AG09309 (cell line): ENCODE measurements at places on chromosomes 16 and 17.

- no peak for DNase-seq
These were observed 24.7 kb downstream of the SOCS3 start for GRCh38 chr17:78335209-78335608.

DNA sequence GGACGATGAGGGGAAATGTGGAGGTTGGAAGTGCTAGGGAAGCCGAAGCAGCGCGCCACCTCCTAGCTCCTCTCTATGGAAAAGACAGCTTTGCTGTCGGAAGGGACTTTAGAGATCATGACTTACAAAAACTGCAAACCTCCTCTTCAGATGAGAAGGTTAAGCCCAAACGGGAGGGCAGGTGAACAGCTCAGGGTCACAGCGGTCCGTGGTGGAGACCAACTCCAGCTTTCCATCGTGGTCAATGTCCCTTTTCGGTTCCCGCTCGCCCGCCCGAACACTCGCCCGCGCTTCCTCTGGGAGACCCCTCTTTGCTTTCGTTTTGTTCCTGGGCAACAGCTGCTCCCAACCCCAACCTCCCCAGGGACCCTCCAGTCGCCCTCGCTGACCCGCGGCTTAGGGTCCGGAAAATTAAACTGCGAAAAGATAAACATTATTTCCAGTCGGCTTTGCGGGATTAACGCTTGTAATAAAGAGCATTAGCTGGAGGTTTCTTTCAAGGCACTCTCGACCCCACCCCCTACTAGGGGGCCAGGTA lies 7.7 kb downstream of the IRX6 start:
- DNase-seq = no peak

- DNase-seq = no peak
These were observed 10.5 kb upstream of the NKD1 start for GRCh38 chr16:50537533-50538290.

GRCh38 chr17:40463122-40463550 lies 19.9 kb downstream of the IGFBP4 start:
- DNase-seq = no peak

- peak; percentile 24 for DNase-seq
These were observed 11.4 kb upstream of the APOH start for GRCh38 chr17:66240630-66241029.

GRCh38 chr16:54505549-54506213 lies 219.1 kb upstream of the IRX3 start:
- DNase-seq = no peak

DNA sequence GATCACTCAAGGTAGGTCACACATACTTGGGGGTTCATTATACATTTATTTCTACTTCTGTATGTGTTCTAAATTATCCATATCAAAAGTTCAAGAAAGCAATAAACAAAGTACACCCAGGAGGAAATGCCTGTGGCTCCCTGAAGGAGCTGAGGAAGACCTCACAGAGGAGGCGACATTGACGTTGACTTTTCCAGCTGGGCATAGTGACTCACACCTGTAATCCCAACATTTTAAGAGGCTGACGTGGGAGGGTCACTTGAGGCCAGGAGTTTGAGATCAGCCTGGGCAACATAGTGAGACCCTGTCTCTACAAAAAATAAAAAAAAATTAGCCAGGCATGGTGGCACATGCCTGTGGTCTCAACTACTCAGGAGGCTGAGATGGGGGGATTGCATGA lies 16.3 kb downstream of the ITGAD start:
- peak; percentile 17 for DNase-seq

- no peak for DNase-seq
These were observed 18.6 kb downstream of the GDPD1 start for GRCh38 chr17:59238906-59239305.

- no peak for DNase-seq
These were observed 2.7 kb upstream of the AP1G1 start for GRCh38 chr16:71811261-71811803.

DNA sequence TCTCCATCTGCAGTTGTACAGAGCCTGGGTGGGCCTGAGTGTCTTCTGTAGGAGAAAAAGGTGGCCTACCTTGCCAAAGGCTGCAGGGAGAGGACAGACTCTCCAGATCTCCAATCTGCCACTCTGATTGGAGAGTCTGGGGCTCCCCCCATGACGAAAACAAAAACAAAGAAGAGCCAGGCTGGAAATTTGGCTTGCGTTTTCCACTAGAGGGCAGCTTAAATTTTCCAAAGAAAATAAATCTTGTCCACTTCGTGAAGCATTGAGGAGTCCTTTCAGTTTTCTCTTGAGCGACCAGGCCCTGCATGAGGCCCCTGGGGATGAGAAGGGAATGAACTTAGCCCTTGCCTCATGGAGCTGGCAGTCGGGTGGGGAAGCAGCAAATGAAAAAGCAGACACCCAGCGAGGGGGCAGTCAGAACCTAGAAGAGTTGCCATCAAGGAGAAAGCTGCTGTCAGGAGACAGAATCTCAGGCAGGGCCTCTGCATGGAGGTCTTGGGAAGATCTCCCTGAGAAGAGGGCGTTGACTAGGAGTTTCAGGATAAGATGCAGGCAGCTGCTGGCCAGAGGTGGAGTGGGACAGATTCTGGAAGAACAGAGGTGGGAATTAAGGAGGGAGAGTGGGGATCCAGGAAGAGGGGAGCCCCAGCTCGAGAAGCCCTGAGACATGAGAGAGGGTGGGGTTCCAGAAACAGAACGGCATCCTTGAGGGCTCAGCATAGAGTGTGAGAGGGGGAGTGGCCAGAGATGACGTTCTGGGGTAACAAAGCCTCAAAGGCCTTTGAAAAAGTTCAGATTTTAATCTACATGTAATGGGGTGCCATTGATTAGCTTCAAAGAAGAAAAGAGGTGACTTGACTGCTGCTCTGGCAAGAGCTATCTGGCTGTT lies 8.4 kb upstream of the SHCBP1 start:
- peak; percentile 25 for DNase-seq

DNA sequence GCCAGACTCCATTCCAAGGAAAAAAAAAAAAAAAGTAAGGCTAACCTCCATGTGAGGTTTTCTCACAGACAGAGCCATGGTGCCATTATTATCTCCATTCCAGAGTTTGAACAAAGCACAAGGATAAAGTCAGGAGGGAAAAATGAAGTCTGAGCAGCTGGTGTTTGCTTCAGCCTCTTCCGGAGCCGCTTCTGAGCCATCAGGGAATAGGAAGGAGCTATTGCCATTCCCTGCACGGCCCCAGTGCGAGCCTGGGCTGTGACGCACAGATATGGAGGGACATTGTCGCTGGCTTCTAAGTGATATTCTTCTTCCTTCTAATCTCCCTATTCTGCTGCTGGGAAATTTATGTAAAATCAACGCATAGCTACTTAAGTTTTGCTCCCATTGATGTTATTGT lies 69.5 kb upstream of the PIRT start:
- DNase-seq = no peak

DNA sequence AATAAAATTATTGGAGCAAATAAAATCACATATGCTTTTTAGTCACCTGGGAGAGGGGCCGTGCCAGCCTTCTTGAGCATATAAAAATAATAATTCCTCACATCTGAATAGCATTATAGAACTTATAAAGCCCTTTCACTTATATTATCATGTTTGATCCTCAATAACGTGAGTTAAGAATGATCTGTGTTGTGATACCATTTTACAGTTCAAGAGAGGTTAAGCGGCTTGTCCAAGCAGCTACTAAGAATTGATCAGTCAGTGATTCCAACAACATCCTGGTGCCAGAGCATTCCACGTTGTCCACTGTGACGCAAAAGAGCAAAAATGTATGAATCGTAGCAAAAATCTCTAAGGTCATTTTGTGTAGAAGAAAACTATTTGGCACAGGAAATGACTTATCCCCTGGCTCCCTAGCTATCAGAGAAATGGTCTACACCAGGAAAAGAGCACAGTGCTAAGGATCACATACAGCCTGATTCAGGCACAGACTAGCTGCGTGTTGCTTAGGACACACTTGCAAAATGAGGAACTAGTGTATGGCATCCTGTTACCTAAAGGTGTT lies 33.0 kb downstream of the ANKFN1 start:
- peak; percentile 55 for DNase-seq

DNA sequence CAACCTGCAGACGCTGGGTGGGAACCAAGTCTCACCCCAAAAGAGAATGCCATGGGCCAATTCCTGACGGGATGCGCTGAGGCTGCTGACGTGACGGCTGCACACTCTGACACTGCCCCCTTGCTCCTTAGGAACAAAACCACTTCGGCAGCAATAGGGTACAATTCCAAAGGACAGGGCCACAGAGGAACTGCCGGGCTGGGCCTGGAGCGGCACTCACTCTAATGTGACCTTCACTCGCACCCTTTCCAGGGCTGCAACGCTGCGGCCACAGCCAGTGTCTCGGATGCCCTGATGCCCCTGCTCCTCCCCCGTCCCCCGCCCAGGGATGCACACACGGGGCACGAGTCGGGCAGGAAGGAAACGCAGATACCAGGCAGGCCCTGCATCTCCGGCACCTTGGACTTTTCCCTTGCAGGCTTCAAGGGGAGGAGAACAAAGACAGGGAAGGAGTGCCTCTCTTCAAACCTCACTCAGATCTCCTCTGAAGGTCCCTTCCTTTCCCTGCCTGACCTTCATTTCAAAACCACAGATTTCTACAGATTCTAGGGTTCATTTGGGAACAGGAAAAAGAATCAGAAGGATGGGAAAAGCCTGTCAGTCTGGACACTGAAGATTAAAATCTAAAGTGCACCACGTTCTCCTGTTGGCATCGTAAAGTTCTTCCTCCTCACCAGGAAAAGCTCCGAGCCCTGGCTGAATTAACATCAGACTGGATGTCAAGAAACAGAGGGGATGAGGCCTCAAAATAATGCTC lies 2.3 kb downstream of the PITPNA start:
- no peak for DNase-seq
